ENCODE measurements at places on chromosomes 7 and 10.

DNA sequence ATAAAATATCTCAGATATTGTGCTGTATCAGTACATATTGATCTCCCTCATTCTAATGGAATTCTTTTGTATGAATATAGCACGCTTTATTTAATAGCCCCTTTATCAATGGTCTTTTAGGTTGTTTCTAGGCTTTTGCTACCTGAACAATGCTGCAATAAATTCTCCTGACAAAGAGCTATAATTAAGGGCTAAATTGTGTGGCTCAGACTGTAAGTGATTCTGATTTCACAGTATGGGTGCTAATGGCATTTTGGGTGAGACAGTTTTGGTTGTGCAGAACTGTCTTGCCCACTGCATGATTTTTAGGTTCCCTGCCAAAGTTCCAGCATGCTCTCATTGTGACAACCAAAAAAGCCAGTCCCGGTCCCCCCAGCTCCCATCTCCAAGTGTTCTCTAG lies 363.2 kb downstream of the REEP3 start:
- no peak for DNase-seq

- no peak for DNase-seq
These were observed 9.4 kb upstream of the PIP4K2A start for GRCh38 chr10:22723783-22724182.

- DNase-seq, result no peak
These were observed 58.8 kb downstream of the ZNF518A start for GRCh38 chr10:96188916-96189315.

DNA sequence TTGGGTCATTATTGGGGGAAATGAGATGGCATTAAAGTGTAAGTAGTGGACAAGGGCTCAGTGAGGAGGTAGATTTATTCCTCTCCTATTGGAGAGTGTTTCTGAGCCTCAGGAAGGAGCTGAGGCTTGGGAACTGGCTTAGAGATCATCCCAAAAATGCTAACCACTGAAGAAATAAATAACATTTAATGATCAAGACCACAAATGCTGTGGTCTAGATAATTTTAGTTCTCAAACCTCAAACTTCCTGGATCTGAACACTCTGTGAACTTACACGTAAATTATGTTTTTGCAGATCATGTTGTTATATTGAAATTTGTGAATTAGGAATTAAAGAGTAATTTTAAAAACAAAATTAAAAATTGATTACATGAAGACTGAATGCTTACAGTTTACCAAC lies 27.3 kb downstream of the MDFIC start:
- no peak for DNase-seq

GRCh38 chr7:151429237-151429559 lies 10.7 kb downstream of the CRYGN start:
- no peak for DNase-seq

DNA sequence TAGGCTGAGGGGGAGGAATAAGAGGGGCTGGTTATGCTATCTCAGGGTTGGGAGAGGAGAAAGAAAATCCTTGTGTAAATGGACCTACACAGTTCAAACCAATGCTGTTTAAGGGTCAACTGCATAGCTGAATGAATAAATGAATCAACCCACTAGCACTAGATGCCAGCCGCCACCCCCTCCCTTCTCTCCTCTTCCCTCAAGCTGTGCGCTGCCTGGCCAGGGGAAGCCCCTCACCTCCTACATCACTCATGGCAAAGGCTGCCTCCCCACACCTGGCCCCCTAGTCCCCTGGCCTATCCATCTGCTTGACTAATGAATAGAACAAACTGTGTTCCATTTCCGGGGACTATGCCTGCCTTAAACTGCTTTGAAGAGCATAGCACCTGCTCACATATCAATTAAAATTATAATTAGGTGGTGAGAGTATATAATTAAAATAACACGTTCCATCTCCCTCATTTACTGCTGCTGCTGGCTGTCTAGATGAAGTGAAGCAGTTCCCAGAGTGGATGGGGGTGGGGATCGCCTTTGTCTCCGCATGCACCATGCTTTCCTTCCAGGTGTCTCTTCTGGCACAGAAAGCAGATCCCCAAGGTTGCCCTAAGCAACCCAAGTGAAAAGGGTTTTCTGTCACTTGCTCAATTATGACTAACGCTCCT lies 32.6 kb downstream of the GRID1 start:
- no peak for DNase-seq

DNA sequence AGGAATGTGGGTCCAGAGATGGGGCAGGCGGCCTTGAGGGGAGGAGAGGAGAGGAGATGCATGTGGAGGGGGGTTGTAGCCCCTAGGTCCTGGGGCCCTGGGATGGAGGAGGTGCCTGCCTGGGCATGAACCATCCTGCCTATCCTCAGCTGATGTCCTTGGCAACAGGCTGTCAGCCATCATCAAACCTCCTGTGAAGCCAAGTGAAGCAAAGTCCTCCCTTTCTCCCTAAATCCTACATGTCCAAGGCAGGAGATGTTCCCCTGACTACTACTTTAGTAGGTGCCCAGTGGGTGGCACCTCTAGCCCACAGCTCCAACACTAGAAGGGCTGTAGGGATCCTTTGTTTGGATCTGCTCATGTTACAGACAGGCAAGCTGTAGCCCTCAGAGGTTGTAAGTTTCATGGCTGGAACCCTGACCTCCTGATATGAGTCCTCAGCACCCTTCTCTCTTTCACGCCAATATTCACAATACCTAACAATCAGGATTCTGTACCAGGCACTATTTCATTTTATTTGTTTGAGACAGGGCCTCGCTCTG lies 66.6 kb upstream of the SYPL1 start:
- peak; percentile 55 for DNase-seq

DNA sequence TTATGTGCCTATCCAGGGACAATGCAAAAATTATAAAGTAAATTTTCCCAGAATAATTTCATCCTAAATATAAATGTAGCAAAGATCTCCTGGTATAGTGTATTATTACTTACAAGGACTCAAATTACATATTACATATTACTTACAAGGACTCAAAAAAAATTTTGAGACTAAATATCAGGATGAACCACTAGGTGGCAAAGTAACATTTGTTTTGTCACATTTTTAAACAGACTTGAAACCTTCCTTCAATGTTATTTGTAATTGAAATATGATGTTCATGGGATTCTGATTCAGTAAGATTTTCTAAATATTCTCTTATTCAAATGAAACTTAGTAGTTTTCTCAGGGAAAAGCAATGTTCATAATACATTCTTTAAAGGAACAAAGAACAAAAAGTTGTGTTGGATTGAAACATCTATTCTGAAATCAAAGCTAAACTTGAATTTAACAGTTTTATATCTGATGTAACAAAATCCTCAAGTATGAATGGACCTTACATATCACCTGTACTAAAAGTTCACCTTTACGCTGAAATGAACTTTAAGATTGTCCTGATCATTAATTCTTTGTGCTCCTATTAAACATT lies 74.3 kb upstream of the GNAI1 start:
- DNase-seq, result peak; percentile 43

DNA sequence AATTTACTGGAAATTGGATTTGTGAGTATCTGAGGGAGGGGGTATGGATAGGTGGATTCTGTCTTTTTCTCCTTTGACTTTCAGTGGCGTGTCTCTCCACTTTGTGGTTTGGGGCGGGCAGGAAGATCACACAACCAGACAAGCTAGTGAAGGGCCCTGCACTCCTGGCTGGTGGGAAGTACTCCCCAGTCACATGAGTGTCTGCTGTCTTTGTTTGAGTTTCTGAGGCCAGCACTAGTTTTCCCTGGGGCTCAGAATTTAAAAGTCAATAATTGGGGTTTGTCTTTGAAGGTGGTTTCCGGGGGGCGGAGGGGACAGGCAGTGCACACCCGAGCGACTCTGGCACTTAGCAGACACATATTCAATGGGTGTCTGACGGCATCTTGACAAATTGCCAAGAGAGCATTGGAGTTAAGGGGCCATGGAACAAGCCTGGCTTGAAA lies 120.1 kb downstream of the WDFY4 start:
- DNase-seq, result no peak

DNA sequence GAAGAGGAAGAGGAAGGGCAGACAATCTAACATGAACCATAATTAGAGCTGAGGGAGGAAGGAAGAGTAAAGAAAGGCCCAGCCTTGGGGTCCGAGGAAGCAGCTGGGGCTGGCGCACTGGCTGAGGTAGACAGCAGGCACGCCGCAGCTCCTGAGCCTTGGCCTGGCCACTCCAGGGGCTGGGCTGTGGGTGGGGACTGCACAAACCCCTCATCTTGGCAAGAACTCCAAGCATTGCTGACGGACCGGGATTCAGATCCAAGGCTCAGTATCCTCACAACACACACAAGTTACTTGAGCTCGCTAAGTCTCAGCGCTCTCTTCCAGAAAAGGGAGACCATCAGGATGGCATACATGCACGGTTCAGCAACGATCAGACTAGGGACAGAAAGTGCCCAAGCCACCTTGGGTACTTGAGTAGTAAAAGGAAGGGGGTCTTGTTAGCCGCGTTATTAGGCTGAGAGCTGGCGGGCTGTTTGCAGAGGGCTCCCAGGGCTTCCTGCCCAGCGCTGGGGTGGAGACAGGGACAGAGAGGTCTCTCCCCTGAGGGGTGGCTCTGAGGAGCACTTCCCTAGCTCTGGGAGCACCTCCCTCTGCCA lies 4.5 kb downstream of the TNS3 start:
- DNase-seq, result no peak

GRCh38 chr7:94333810-94334209 lies 60.9 kb upstream of the COL1A2 start:
- DNase-seq, result peak; percentile 72

DNA sequence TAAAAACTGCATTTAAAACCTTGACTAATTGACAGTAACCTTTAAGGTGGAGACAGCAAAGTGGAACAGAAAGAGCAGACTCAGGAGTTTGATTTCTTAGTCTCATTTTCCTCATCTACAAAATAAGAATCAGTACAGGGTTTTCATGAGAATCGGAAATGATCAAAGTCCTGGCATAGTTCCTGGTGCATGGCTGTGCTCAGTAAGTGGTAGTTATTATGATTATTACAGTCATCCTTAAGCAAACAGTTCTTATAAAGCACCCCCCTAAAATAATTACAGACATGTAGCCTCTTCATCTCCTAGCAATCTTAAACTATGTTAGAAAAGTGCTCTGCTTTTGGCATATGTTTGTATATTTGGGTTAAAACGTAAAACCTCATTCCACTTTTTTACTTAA lies 18.0 kb downstream of the NEBL start:
- no peak for DNase-seq

DNA sequence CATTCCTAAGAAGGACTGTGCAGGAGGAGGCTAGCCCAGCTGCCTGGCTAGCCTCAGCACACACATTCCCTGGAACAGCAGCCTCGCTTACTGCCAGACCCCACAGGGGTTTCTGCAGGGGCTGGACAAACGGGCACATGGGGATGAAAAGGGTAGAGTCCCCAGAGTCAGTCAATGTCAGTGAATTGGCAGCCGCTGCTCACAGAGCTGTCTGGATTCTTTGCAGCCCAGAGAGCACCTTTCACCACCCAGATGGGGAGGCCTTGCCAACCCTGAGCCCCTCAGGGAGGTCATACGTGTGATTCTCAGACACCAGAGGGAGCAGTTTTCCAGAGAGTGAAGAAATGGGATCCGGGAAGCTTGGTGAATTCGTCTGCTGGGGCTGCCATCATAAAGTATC lies 143.3 kb downstream of the KCNMA1 start:
- no peak for DNase-seq

- DNase-seq, result peak; percentile 93
These were observed 179.0 kb downstream of the PTEN start for GRCh38 chr10:88042160-88043100.

DNA sequence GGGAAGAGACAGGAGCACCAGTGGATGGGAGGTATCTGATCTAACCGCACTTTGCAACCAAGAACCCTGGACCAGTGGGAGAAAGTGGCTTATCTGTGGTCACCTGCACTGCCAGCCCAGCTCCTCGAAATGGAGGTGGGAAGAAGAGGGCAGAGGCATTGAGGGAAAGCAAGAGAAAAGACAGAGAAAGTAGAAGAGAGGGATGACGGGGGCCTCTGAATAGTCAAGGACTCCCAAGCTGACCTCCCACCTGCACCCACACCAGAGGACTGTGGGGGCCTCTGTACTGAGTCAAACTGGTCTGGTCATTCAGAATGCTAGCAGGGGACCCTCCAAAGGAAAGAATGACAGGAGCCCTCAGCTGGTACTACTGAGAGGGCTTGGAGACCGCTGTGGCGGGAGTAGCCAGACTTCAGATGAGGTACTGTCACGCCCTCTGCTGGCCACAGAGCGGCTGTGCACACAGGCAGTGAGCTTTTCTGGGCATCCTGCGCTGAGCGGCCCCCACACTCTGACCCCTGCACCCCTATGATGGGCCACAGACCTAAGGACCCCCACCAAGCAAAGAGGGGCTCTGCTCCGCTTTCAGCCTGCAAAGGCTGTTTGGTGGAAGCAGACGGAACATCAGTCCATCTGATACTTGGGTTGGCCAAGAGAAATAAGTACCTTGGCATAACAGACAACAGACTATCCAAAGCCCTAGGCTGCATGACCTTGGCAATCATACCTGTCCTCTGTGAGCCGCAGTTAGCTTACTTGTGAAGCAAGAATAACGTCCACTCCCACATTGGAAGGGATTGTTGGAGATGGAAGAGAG lies 112.9 kb downstream of the COL13A1 start:
- DNase-seq, result peak; percentile 31

DNA sequence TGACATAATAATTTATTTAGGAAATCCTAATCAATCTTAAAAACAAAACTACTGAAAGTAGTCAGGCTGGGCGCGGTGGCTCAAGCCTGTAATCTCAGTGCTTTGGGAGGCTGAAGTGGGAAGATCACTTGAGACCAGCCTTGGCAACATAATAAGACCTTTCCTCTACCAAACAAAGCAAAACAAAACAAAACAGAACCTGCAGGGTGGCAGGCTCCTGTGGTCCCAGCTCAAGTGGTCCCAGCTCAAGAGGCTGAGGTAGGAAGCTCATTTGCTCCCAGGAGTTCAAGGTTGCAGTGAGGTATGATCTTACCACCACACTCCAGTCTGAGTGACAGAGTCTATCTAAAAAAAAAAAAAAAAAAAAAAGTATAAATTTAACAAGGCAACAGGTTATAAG lies 748.0 kb downstream of the CNTNAP2 start:
- no peak for DNase-seq

- DNase-seq, result no peak
These were observed 211.0 kb downstream of the SEMA3A start for GRCh38 chr7:83983606-83984005.

DNA sequence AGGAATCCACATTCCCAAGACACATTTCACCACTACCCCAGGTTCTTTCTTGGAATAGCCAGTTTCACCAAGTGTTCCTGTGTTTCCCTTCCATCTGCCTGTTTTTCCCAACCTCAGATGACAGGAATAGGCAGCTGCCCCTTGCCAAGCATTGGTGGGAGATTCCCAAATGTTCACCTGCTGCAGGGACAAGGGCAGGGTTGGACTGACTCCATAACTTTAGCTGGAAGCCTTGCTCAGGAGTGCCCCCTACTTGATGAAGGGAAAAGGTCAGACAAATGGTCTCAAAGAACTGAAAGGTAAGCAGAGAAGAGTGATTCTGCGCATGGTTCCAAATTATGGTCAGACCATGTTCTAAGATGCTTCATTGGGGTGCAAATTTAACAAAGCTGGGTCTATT lies 45.1 kb upstream of the LYZL1 start:
- peak; percentile 14 for DNase-seq

GRCh38 chr7:100547872-100548271 lies 8.9 kb downstream of the AGFG2 start:
- no peak for DNase-seq

Data from mammary epithelial cell (primary cell).